CD4-positive, alpha-beta T cell treated with Interleukin-1 beta for 1 hour (primary cell): ENCODE measurements at places on chromosomes 11 and 22.
A peak's percentile ranks its signal among the peaks of the same experiment; 100 is the strongest.

DNA sequence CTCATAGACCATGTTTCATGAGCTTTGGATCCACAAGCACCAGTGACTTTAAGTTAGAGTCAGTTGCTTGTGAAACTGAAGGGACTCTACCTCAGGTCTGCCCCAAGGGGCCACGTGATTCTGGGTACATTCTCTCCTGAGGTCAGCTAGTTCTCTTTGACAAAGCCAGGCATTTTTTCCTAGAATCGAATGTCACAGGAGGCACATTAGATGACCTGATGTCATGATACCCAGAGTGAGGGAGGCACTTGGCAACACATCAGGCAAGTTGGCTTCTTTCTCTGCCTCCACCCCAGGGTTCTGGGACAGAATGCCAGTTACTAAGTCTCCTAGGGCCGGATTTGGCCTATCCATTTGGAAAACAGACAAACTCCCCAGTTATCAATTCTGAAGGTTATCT, 93.0 kb downstream of the APIP start:
- DNase-seq, result no peak

DNA sequence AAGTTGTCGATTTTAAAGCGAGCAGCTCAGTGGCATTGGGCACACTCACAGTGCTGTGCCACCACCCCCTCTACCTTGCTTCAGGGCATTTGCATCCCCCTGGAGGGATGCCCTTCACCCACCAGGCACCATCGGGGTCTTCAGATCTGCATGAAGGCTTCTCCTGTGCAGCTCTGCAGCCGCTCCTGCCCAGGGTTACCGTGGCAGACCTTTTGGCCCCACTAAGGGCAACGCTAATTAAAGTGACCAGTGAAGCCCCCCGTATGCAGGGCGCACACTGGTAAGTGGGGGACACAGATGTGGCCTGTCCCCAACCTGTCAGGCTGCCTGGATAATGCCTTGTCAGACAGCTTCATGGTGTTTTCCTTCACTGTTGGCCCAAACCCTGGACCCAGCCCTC, 1117.7 kb downstream of the BRD1 start:
- DNase-seq, result no peak

DNA sequence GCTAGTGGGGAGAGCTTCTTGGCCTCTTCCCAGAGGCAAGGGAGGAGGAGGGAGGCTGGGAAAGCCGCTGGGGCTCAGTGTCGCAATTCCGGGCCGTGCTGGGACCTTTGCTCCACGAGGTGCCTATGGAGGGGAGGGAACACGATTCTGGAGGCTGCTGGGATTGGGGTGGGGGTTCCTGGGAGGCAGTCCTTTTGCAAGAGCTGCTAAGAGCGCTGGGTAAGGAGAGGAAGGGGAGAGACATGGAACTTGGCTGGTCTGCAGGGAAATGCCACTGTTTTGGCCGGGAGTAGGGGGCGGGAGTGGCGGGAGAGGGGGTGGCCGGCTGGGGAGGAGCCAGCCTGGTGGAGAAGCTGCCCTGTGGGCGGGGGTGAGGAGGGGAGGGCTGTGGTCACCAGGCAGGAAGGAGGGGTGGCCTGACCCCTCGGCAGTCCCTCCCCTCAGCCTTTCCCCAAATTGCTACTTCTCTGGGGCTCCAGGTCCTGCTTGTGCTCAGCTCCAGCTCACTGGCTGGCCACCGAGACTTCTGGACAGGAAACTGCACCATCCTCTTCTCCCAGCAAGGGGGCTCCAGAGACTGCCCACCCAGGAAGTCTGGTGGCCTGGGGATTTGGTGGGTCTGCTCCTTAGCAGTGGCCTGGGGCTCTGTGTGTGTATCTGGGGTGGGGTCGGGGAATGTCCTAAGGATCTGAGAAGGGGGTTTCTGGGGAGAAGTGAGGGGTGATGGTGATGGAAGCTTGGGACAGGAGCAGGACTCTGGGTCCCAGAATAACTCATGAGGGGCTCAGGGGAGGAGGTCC, at the start of gene NR1H3:
NR1H3 (plus strand) TSS at position 480 of the 800 bp plus-strand sequence. CDS start 1,221 bp downstream, outside the sequence.
- DNase-seq, result no peak

GRCh38 chr22:43014316-43014868, 557 bp downstream of the PACSIN2 start:
- peak; percentile 66 for DNase-seq

DNA sequence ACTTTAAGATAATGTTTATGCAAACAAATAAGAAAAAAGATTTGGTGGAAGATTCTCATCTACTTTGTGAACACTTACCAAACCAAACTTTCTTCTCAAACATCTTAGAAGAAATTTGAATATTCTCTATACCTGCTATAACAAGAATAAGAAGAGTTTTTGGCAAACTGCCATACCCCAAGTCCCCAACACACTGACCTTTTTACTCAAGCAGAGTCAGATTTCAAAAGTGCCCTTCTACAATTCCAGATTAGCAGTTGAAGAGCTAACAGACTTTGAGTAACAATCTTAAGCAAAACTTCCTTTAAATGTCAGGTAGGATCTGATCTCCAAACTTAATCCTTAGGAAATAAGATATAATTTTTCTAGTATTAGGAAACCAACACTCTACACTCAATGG, 33.9 kb downstream of the TSG101 start:
- no peak for DNase-seq

- no peak for DNase-seq
Measured at GRCh38 chr22:50470491-50470890, 4.3 kb downstream of the SBF1 start.
